ENCODE measurements at places on chromosomes 7 and 10. TPM values are rescaled to one million over a fixed set of nuclear protein-coding genes. Genes with fewer than 3 reads are reported as not detected.
A peak's percentile ranks its signal among the peaks of the same experiment; 100 is the strongest.

RELN gene
- total RNA-seq: 6.2 TPM

SPDYE3 gene
- total RNA-seq: not detected

OR2A1 gene
- total RNA-seq: not detected

DNA sequence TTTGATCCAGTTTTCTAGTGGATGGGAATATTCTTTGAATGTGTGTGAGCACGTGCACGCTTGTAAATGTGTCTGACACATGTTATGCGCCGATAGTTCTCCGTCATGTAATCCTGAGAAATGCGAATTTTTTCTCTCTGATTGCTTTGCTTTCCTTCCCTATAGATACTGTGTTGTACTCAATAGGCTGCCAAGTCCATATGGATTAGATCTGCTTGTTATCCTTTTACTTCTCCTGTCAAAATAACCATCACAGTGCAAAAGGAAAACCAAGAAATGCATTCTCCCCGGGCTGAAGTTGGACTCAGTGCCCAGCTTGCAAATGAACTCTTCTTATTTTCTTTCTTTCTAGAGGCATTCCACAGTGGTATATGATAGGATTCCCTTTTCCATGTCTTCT lies 131.9 kb downstream of the KIAA1217 start:
- DNase-seq: no peak

GRCh38 chr7:116332766-116333165 lies 122.4 kb downstream of the TES start:
- DNase-seq: no peak

- peak; percentile 89 for DNase-seq
Measured at GRCh38 chr7:75977743-75978142, 16.7 kb downstream of the TMEM120A start.

- DNase-seq: no peak
Measured at GRCh38 chr10:94104316-94105000, 110.7 kb downstream of the PLCE1 start.

GRCh38 chr10:122954731-122955050 lies 664 bp upstream of the C10orf88 start:
- no peak for DNase-seq

- DNase-seq: no peak
Measured at GRCh38 chr7:71343039-71343438, 211.1 kb downstream of the GALNT17 start.

TECPR1 gene
- total RNA-seq: 36.7 TPM

- no peak for DNase-seq
Measured at GRCh38 chr7:76225379-76225778, 23.7 kb downstream of the SRRM3 start.

- peak; percentile 26 for DNase-seq
Measured at GRCh38 chr7:158020706-158021095, 566.9 kb downstream of the PTPRN2 start.

GRCh38 chr10:77820349-77820748 lies 106.2 kb downstream of the DLG5 start:
- no peak for DNase-seq

GRCh38 chr7:50667338-50667737 lies 102.1 kb upstream of the DDC start:
- DNase-seq: peak; percentile 53

GRCh38 chr7:128796327-128796726 lies 4.6 kb downstream of the CCDC136 start:
- no peak for DNase-seq

CCDC7 gene
- total RNA-seq: 46.4 TPM

SP8 gene
- not detected for total RNA-seq

GRCh38 chr10:14184841-14185315 lies 145.8 kb downstream of the FRMD4A start:
- no peak for DNase-seq
